HFFc6 (cell line): ENCODE measurements at places on chromosomes 4 and X. TPM values are rescaled to one million over a fixed set of nuclear protein-coding genes. Genes with fewer than 3 reads are reported as not detected.

FGF16 gene
- total RNA-seq, result not detected in 3 replicates

F9 gene
- total RNA-seq, result not detected in 2 replicates

FHIP1A gene
- total RNA-seq, result 0.55 to 0.90 TPM (median 0.83 TPM) in 3 replicates

CABS1 gene
- total RNA-seq, result not detected in 3 replicates

XKRX gene
- total RNA-seq, result not detected in 3 replicates

DNA sequence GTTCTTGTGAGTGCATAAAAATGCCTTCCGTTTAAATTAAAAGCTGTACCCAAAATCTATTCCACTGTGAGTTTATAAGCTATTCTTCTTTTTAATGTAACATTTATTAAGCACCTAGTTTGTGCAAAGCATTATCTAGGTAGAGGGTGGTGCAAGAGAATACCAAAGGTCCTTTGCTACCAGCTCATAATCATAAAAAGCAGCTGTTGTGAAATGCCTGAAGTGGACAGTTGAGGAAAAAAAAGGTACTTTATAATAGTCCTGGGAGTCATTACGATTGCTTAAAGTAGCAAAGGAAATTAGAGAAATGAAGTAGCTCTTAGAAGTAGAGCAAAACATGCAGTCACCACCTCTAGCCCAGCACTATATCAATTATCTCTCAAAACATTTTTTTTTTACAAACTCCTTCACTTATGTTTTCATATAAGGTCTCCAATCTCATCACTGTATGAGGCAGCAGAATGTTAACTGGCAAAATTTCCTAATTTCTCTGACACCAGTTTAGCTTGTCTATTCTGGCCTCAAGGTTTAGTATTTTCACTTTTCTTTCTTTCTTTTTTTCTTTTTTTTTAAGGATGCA lies 2.1 kb downstream of the MBNL3 start:
- no peak for DNase-seq

- no peak for DNase-seq
Observed at GRCh38 chrX:121172703-121173102, 125.3 kb downstream of the GLUD2 start.

DNA sequence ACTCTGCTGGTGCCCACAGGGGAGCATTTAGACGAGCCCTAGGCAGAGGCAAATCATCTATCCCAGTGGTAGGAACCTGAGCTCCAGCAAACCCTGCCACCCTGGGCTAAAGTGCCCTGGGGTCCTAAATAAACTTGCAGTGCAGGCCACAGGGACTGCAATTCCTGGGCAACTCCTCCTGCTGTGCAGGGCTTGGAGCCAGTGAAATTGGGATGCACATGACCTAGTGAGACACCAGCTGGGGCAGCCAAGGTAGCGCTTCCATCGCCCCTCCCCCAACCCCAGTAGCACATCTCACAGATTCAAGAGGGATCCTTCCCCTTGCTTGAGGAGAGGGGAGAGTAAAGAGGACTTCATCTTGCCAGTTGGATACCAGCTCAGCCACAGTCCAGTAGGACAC lies 44.1 kb downstream of the CHRNA9 start:
- DNase-seq, result no peak
